Neural crest cell (in vitro differentiated cells): ENCODE measurements at places on chromosomes 3 and 15. TPM values are rescaled to one million over a fixed set of nuclear protein-coding genes. Genes with fewer than 3 reads are reported as not detected.
A peak's percentile ranks its signal among the peaks of the same experiment; 100 is the strongest.

Gene BTLA
- not detected in 2 replicates for total RNA-seq

Gene APOD
- 1.1 and 1.7 TPM in 2 replicates for total RNA-seq

Gene PIGBOS1
- total RNA-seq: 12.5 and 16.6 TPM in 2 replicates

Gene PLA2G4F
- total RNA-seq: not detected in 2 replicates

Gene HRG
- not detected in 2 replicates for total RNA-seq

Gene SSR3
- total RNA-seq: 131 and 136 TPM in 2 replicates

Gene CCR3
- total RNA-seq: not detected in 2 replicates

Gene IL12A
- 0.30 and 0.54 TPM in 2 replicates for total RNA-seq

Gene TEX55
- total RNA-seq: not detected in 2 replicates

Gene PARP15
- 0.09 TPM in 1 of 2 replicates, not detected in the other for total RNA-seq

Gene HYAL1
- 2.0 and 2.5 TPM in 2 replicates for total RNA-seq

Gene NDN
- 97.3 and 105 TPM in 2 replicates for total RNA-seq

Gene OR5H2
- total RNA-seq: not detected in 2 replicates

Gene TRAT1
- total RNA-seq: not detected in 2 replicates

Gene FHIT
- total RNA-seq: 4.7 and 5.2 TPM in 2 replicates

Gene TRIM42
- not detected in 2 replicates for total RNA-seq

Gene GOLGA8H
- 2.1 and 2.4 TPM in 2 replicates for total RNA-seq

- H3K4me3 ChIP-seq: no peak overlapping the region
- no peak overlapping the region for H3K27ac ChIP-seq
These were observed 3.6 kb upstream of the STARD5 start for GRCh38 chr15:81327516-81327915.

DNA sequence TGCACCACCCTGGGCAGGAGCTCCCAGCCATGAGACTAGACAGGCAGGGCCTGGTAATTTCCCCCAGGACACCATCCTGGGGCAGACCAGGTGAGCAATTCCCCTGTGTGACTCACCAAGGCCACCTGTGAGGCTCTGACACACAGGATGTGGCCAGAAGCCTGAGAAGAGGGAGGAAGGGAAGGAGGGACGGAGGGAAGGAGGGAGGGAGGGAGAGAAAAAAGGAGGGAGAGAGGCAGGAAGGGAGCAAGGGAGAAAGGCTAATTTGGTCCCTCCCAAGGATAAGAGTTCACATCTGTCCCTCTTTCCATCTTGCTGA lies 25.9 kb downstream of the WNT7A start:
- H3K4me3 ChIP-seq: no peak overlapping the region
- H3K4me1 ChIP-seq: peaks cover 8% of the 10 kb centered on the region
- DNase-seq: no peak

DNA sequence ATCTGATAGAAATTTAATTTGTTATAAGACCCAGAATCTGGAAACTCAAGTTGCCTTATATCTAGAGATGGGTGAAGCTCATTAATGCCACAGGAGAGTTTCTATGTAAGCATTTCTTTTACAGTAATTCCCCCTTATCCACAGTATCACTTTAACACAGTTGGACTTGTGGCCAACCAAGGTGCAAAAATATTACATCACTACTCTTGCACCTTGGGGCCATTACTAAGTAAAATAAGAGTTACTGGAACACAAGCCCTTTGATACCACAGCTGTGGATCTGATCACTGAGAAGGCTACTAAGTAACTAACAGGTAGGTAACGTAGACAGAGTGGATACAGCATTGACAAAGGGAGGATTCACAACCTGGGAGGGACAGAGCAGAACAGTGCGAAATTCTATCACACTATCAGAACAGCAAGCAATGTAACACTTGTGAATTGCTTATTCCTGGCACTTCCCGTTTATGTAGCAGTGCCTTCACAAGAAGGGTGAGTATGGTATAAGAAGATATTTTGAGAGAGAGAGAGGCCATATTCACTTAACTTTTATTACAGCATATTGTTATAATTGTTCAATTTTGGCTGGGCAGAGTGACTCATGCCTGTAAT lies 33.9 kb upstream of the TOPBP1 start:
- H3K27ac ChIP-seq: no peak overlapping the region
- no peak overlapping the region for H3K4me3 ChIP-seq
- no peak for DNase-seq
- no peaks in the 10 kb centered on the region for H3K36me3 ChIP-seq
- H3K4me1 ChIP-seq: no peaks in the 10 kb centered on the region

DNA sequence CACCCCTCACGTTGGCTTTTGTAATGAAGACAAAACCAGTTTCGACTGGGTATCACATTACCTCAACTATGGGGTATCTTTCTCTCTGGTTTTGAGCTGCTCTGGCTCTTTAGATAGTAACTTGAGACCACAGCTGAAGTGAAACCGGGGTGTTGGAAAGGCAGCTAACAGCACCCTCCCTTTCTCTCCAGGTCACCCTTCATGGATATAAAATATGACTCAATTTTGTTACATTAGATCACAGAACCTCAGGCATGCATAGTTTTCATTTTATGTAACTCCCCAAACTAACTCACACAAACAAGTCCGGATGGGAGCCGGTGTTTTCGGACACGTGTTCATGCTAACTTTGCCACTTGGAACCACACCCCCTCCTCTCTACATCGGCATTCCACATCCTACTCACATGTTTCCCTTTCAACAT lies 90.7 kb downstream of the NR2F2 start:
- H3K27me3 ChIP-seq: peaks cover 87% of the 10 kb centered on the region
- DNase-seq: no peak
- no peak overlapping the region for H3K27ac ChIP-seq
- H3K4me1 ChIP-seq: peaks cover 20% of the 10 kb centered on the region

DNA sequence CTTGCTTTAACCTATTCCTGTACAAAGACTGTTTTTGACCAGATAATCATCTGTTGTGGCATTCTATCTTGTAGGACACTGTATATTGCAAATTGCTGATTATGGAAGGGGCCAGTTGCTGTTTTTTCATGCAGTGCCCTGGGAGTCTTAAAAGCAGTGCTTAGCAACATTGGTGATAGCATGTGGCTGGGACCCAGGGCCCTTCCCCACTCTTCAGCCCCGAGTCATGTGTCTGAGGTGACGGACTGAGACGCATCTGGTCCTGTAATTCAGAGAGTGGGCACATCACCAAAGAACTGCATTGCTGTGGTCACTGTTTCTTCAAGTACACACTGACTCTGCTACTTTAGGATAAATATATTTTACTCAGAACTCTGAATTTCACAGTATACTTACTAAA lies 63.4 kb downstream of the SNRK start:
- H3K27me3 ChIP-seq: no peaks in the 10 kb centered on the region
- H3K27ac ChIP-seq: no peak overlapping the region
- H3K4me3 ChIP-seq: no peak overlapping the region
- peaks cover 4% of the 10 kb centered on the region for H3K4me1 ChIP-seq
- DNase-seq: no peak

GRCh38 chr15:49178497-49178896 lies 8.4 kb downstream of the GALK2 start:
- no peaks in the 10 kb centered on the region for H3K27me3 ChIP-seq
- peak overlapping the region; percentile 15 for H3K4me3 ChIP-seq
- no peak overlapping the region for H3K27ac ChIP-seq
- peaks cover 12% of the 10 kb centered on the region for H3K36me3 ChIP-seq
- DNase-seq: no peak

DNA sequence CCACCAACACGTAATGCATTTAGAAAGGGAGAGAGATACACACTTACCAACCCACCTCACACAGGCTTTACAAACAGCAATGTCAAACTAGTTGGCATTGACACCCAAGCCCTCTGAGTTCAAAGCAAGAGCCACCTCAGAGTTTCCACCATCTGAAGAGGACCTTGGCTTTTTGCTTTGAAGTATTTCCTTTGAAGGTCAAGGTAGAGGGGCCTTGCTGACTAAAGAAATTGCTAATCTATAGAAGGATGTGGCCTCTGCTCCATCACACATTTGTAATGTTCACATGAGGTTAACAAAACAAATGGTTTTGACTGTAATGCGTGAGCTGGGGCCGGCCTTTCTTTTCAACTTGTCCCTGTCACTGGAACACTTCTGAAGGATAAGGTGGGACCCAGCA lies 117.7 kb downstream of the POLR2M start:
- no peaks in the 10 kb centered on the region for H3K27me3 ChIP-seq
- H3K4me3 ChIP-seq: no peak overlapping the region
- no peak overlapping the region for H3K27ac ChIP-seq
- no peaks in the 10 kb centered on the region for H3K36me3 ChIP-seq
- no peaks in the 10 kb centered on the region for H3K4me1 ChIP-seq
- no peak for DNase-seq

- H3K4me3 ChIP-seq: no peak overlapping the region
- DNase-seq: no peak
- H3K4me1 ChIP-seq: no peaks in the 10 kb centered on the region
- H3K27ac ChIP-seq: no peak overlapping the region
- no peaks in the 10 kb centered on the region for H3K36me3 ChIP-seq
These were observed 130.6 kb upstream of the FHIT start for GRCh38 chr3:61381745-61382392.

- H3K4me3 ChIP-seq: no peak overlapping the region
- H3K27me3 ChIP-seq: no peaks in the 10 kb centered on the region
- no peak overlapping the region for H3K27ac ChIP-seq
- peaks cover 70% of the 10 kb centered on the region for H3K36me3 ChIP-seq
- H3K4me1 ChIP-seq: no peaks in the 10 kb centered on the region
These were observed 13.2 kb downstream of the CLASP2 start for GRCh38 chr3:33704891-33705290.

- no peaks in the 10 kb centered on the region for H3K36me3 ChIP-seq
- no peak overlapping the region for H3K27ac ChIP-seq
- peaks cover 3% of the 10 kb centered on the region for H3K4me1 ChIP-seq
- no peak overlapping the region for H3K4me3 ChIP-seq
- no peak for DNase-seq
- no peaks in the 10 kb centered on the region for H3K27me3 ChIP-seq
These were observed 336.0 kb downstream of the VGLL3 start for GRCh38 chr3:86654806-86655460.

GRCh38 chr3:159892171-159892795 lies 96.4 kb upstream of the IL12A start:
- peaks cover 10% of the 10 kb centered on the region for H3K36me3 ChIP-seq
- H3K27me3 ChIP-seq: no peaks in the 10 kb centered on the region
- H3K27ac ChIP-seq: no peak overlapping the region
- peaks cover 4% of the 10 kb centered on the region for H3K4me1 ChIP-seq
- H3K4me3 ChIP-seq: no peak overlapping the region

GRCh38 chr3:46971742-46972141 lies 4.8 kb downstream of the CCDC12 start:
- no peak for DNase-seq
- peaks cover 6% of the 10 kb centered on the region for H3K36me3 ChIP-seq
- H3K4me3 ChIP-seq: no peak overlapping the region
- H3K27me3 ChIP-seq: no peaks in the 10 kb centered on the region
- H3K4me1 ChIP-seq: peaks cover 31% of the 10 kb centered on the region

DNA sequence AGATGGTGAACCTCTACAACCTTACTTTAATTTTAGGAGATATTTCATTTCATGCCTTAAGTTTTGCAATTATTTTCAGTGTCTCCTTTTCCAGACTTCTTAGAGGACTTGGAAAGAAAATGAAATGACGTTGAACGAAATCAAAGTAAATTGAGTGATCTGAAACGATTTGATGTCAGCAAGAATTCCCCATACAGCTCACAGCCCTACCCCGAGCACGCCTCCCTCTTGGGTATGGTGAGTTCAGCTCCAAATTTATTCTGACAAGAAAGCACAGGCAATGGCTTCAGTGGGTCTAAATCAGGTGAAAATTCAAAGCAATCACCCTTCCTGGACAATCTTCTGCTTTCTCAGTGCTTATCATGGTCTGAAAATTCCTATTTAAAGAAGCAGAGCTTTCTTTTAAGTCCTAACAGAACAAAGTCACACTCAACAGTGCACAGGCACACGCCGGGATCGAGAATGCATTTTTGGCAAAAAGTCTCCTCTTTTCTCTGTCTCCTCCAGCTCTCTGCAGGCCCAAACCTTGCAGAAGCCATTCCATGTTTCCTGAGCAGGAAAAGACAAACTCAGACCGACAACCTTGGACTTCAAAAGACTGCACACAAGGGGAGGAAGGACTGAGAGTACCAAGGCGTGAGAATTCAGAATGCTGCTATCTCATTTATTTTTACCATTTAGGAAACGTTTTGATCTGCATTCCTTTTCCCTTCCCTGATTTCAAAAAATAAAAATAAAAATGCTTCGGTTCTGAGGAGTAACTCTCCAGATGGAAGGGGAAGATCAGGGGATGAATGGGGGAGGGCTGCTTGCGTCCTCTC lies 72.0 kb downstream of the CCNL1 start:
- H3K4me1 ChIP-seq: peaks cover 29% of the 10 kb centered on the region
- no peak for DNase-seq
- peak overlapping the region; percentile 92 for H3K4me3 ChIP-seq
- no peaks in the 10 kb centered on the region for H3K27me3 ChIP-seq
- H3K36me3 ChIP-seq: no peaks in the 10 kb centered on the region
- H3K27ac ChIP-seq: peak overlapping the region; percentile 98

- no peak overlapping the region for H3K27ac ChIP-seq
- H3K36me3 ChIP-seq: peaks cover 3% of the 10 kb centered on the region
- no peak for DNase-seq
- H3K4me1 ChIP-seq: no peaks in the 10 kb centered on the region
- no peaks in the 10 kb centered on the region for H3K27me3 ChIP-seq
These were observed 507.0 kb upstream of the TPRG1 start for GRCh38 chr3:188664795-188665194.

DNA sequence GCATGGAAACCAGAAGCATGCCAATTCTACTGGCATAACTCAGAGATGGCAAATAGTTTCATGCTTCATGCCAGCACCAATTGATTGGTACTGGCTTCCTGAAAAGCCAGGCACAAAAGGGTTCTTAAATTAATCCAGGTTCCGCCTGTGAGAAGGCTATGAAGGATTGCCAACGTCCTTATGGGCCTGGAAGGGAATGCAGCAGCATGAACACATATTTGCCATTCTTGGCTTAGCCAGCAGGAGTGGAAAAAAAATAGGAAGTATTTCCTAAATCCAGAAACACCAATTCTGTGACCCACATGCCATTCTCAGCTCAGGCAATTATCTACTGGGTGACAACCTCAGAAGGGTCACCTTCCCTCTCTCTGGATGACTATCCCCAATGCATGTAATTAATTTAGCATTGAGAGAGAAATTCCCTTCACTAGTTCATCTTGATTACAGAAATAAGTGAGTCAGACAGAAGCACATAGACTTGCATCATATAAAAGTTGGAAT lies 36.0 kb downstream of the ADAMTS9 start:
- DNase-seq: no peak
- peaks cover 17% of the 10 kb centered on the region for H3K36me3 ChIP-seq
- peaks cover 34% of the 10 kb centered on the region for H3K4me1 ChIP-seq
- H3K27ac ChIP-seq: no peak overlapping the region

- H3K27ac ChIP-seq: no peak within 1 kb of the TSS
- H3K36me3 ChIP-seq: no peaks in the 10 kb centered on the region
- H3K27me3 ChIP-seq: peaks cover 78% of the 10 kb centered on the region
- peaks cover 9% of the 10 kb centered on the region for H3K4me1 ChIP-seq
- H3K4me3 ChIP-seq: peak within 1 kb of the TSS; percentile 76
These were observed at the start of gene C2CD4A for GRCh38 chr15:62066663-62067447. TSS of gene C2CD4A (plus strand) at chr15:62066977. CDS start at chr15:62067614, 637 bp downstream.

DNA sequence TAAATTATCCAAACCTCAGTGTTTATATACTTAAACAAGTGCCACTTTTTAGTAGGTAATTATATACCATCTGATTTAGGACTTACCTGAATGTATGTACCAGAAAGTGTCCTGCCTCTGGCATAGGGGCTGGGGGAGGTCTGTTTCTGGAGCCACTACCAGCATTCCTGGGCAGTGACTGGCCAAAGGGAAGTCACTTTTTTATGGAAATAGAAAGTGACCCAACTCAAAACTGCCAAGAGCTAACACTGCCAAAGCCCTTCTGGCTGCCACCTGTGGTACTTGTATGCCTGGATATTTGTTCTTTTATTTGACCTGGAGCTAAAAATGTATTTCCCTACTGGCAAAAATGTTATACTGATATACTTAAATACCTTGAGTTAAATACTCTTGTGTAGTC lies 42.7 kb downstream of the ESYT3 start:
- H3K4me1 ChIP-seq: no peaks in the 10 kb centered on the region
- no peak overlapping the region for H3K4me3 ChIP-seq
- no peak for DNase-seq
- no peak overlapping the region for H3K27ac ChIP-seq
- H3K36me3 ChIP-seq: no peaks in the 10 kb centered on the region
